Psoas muscle (tissue), 8 donors: ENCODE measurements at places on chromosomes 5 and 9. TPM values are rescaled to one million over a fixed set of nuclear protein-coding genes. Genes with fewer than 3 reads are reported as not detected.

SYNPO gene
- 628 TPM for total RNA-seq

PCDHB14 gene
- 0.48 TPM for total RNA-seq

PHF24 gene
- 0.04 TPM for total RNA-seq

TXNDC8 gene
- total RNA-seq = not detected

ITGA1 gene
- 29.3 TPM for total RNA-seq

DNA sequence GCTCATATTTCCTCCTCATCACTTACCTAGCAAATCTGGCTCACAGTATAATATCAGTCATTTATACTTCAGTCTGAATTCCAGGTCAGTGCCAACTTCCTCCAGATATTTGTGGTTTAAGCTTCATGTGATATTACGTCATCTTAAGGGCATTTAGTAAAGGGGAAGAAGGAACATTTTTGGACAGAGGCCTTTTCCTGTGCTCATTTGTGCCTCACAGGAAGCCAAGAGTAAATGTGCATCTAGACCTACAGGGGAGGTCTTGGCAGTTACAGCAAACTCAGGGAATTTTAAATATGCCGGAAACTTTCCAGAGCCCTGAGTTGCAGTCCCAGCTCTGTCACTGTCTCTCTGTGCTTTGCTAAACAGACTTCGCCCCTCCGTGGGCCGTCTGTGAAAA, 12.3 kb upstream of the KCNIP1 start:
- no peaks in the 10 kb centered on the region for H3K4me1 ChIP-seq
- no peak overlapping the region for H3K27ac ChIP-seq
- no peaks in the 10 kb centered on the region for H3K36me3 ChIP-seq

DNA sequence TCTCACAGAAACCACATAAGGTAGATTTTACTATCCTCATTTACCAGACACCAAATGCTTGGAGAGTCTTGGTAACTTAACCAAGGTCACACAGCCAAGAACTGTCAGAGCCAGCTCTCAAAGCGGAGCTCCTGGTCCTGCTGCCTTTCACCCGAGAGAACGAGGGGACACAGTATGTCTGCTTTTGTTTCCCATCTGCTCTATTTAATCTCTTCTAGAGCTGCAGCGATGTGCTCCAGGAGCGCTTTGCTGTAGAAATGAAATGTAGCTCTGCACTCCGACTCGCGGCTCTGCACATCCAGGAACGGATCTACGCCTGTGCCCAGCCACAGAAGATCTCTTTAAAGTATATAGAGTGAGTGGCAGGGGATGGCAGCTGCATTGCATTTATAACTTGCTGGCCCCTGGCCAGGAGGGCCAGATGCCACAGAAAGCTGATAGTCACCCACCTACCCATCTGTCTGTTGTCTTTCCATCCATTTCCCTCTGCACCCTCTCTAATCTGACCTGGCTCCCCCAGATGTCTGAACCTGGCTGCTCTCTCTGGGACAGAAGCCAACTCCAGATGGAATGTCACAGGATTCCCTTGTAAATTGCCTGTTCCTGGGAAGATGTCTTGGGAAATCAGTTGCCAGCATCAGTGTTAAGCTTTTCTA, 21.4 kb upstream of the TRMT10B start:
- no peaks in the 10 kb centered on the region for H3K27me3 ChIP-seq
- H3K27ac ChIP-seq = no peak overlapping the region
- no peak for DNase-seq
- H3K36me3 ChIP-seq = no peaks in the 10 kb centered on the region
- no peak overlapping the region for H3K4me3 ChIP-seq
- H3K4me1 ChIP-seq = no peaks in the 10 kb centered on the region

- no peaks in the 10 kb centered on the region for H3K36me3 ChIP-seq
- H3K27me3 ChIP-seq = no peaks in the 10 kb centered on the region
- DNase-seq = no peak
- no peak overlapping the region for H3K27ac ChIP-seq
Measured at GRCh38 chr5:110321117-110321516, 405.4 kb downstream of the TMEM232 start.

GRCh38 chr9:32339424-32339823, 45.0 kb upstream of the ACO1 start:
- H3K27me3 ChIP-seq = no peaks in the 10 kb centered on the region
- no peak overlapping the region for H3K4me3 ChIP-seq
- H3K36me3 ChIP-seq = no peaks in the 10 kb centered on the region

DNA sequence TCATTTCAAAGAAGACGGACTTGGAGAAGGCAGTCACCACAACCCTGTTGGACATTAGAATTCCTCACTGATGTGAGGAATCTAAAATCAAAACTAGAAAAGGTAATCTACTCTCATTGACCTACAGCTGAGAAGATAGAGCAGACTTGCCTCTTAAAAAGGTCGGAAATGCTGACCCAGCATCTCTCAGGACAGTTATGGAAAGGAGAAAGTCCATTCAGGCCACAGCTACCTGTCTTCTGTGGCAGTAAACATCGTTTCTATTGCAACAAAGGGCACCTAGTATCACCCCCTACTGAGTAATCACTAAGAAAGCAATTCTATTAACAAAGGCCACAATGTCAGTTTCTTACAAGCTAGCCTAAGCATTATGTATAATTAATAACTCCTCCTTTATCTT, 601.7 kb downstream of the PRELID2 start:
- no peaks in the 10 kb centered on the region for H3K27me3 ChIP-seq
- DNase-seq = no peak
- H3K4me3 ChIP-seq = no peak overlapping the region
- H3K27ac ChIP-seq = no peak overlapping the region
- no peaks in the 10 kb centered on the region for H3K4me1 ChIP-seq

DNA sequence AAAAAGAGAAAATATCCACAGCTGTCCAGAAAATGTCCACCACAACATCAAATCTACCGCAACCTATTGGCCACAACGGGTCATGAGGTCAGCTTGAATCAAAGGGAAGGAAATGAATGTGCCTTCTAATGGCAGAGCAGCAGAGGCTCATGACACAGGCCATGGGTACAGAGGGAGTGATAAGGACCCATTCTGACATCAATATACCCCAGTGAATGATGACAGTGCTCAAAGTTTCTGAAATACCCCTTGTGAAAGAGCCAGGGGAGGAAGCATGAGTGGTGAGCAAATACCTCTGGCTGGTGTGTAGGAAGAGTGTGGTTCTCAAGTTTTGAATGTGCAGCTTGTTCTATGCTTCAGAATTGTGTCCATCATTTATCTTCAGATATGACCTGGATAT, 348.2 kb downstream of the IRX1 start:
- H3K4me3 ChIP-seq = no peak overlapping the region
- H3K36me3 ChIP-seq = no peaks in the 10 kb centered on the region
- DNase-seq = no peak
- H3K27me3 ChIP-seq = no peaks in the 10 kb centered on the region

GRCh38 chr5:115735108-115735998, 81.1 kb downstream of the CDO1 start:
- H3K4me1 ChIP-seq = no peaks in the 10 kb centered on the region
- H3K36me3 ChIP-seq = no peaks in the 10 kb centered on the region
- H3K27ac ChIP-seq = no peak overlapping the region
- no peaks in the 10 kb centered on the region for H3K27me3 ChIP-seq
- H3K4me3 ChIP-seq = no peak overlapping the region

- no peak for DNase-seq
- no peaks in the 10 kb centered on the region for H3K27me3 ChIP-seq
- no peaks in the 10 kb centered on the region for H3K36me3 ChIP-seq
- no peak overlapping the region for H3K27ac ChIP-seq
Measured at GRCh38 chr5:61659221-61659696, 327.2 kb downstream of the ZSWIM6 start.

DNA sequence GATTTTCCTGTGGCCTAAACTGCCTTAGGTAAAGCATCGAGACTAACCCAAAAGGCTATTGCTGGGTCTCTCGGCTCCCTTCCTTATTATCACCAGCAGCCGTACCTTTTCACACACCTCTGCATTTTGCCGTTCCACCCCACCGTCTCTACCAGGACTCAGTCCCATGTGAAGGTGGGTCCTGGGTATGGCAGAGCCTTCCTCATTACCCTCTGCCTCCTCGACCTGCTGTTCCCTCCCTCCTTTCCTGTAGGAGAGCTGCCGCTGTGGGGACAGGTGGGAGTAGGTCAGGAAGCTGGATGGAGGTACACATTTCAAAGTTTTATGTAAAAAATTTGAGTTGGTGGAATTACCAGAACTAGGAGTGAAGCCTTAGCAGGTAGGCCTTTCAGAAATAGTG, 1.8 kb downstream of the CCL28 start:
- no peaks in the 10 kb centered on the region for H3K27me3 ChIP-seq
- no peak overlapping the region for H3K27ac ChIP-seq
- no peak overlapping the region for H3K4me3 ChIP-seq
- H3K4me1 ChIP-seq = no peaks in the 10 kb centered on the region
- no peak for DNase-seq

DNA sequence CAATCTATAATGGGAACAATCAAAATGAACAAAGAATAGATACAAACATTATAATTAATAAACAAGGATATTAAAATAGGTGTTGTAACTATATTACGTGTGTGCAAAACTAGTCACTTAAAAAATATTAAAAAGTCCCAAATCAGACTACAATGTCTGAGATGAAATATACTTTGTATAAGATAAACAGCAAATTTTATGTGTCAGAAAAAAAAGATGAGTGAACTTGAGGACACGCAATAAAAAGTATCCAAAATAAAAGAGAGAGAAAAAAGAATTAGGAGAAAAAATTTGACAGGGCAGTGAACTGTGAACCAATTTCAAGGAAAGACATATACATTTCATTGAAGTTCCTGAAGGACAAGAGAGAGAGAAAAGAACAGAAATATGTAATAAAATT, 37.0 kb downstream of the AGTPBP1 start:
- no peak overlapping the region for H3K4me3 ChIP-seq
- no peak overlapping the region for H3K27ac ChIP-seq
- H3K36me3 ChIP-seq = no peaks in the 10 kb centered on the region

DNA sequence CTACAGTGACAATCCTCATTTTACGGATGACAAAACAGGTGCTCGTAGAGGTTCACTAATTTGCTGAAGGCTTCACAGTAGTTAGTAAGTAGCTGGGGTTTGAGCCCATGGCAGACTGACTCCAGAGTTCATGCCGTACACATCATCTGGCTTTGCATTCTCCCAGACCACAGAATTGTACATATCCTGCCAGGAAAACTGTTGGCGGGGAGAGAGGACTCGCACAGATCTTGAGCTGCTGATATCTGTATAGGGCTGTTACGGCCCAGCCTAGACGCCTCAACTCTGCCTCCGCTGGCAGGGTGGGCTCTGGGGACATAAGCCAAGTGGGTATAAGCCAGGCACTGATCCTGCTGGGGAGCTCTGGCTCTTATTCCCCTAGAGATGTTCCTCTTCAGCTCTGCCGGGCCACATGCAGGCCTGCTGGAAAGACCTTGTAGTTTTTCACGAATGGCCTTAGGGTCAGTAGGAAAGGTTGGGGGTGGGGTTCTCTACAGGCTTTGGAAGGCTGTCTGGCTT, 16.3 kb downstream of the LARP1 start:
- no peaks in the 10 kb centered on the region for H3K36me3 ChIP-seq
- H3K27ac ChIP-seq = peak overlapping the region; percentile 73
- no peaks in the 10 kb centered on the region for H3K27me3 ChIP-seq
- no peak for DNase-seq
- H3K4me1 ChIP-seq = peaks cover 94% of the 10 kb centered on the region

DNA sequence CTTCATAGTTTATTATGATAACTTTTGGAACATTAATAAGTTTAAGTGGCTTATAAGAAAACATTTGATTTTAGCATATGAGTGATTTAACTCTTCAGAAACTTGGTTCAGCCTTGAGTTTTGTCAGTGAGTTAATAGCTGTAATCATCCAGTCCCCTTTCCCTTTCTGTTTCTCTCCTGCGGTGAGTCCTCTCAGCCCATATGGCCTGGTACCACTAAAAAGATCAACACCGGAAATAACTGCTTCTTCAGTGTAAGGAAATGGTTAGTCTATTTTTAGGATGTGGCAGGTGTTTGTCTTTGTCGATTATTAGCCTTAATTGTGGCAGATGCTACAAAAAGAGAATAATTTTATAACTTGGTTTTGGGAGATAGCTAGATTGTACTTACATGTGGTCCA, 120.2 kb upstream of the GRHPR start:
- peaks cover 32% of the 10 kb centered on the region for H3K36me3 ChIP-seq
- peaks cover 4% of the 10 kb centered on the region for H3K4me1 ChIP-seq
- H3K4me3 ChIP-seq = no peak overlapping the region

DNA sequence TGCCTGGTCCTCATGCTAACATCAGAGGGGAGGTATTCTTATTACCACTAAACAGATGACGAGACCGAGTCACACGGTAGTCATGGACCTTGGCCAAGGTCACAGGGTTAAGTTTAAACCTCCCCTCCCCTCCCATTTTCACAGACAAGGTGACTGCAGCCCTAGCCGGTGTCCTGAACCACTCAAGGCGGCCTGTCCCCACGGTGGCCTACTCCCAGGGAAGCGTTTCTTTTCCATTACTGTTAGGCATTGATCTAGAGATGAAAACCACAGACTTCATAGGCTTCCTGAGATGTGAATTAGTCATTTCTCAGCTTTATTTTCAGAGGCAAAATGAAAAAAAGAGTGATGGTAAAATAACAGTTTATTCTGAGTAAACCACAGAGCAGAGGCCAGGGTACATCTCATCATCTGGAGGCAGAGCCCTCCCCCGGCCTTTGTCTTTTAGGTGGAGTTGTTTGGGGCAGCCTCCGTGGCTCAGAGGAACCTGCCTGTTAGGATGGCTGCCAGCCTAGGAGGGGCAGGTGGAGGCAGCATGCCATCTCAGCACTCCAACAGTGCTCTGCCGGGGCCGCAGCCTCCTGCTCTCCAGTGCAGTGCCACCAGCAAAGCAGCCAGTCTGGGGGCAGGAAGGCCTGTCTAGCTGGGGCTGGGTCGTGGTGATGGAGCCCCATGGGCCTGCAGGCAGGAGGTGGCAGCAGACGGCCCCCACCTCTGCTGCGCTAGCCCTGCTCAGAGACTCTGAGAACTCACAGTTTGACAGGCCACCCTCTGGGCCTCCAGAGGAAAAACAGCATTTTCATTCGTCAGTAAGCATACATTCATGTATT, 71.2 kb downstream of the RAPGEF1 start:
- no peak overlapping the region for H3K4me3 ChIP-seq
- H3K36me3 ChIP-seq = no peaks in the 10 kb centered on the region
- H3K4me1 ChIP-seq = peaks cover 69% of the 10 kb centered on the region
- H3K27me3 ChIP-seq = no peaks in the 10 kb centered on the region

GRCh38 chr5:120372899-120373298, 91.2 kb upstream of the PRR16 start:
- H3K4me3 ChIP-seq = no peak overlapping the region
- H3K27ac ChIP-seq = no peak overlapping the region
- no peaks in the 10 kb centered on the region for H3K4me1 ChIP-seq

GRCh38 chr5:158050421-158050820, 191.5 kb upstream of the CLINT1 start:
- no peak overlapping the region for H3K27ac ChIP-seq
- peaks cover 1% of the 10 kb centered on the region for H3K27me3 ChIP-seq
- no peak overlapping the region for H3K4me3 ChIP-seq
- DNase-seq = no peak

- H3K36me3 ChIP-seq = no peaks in the 10 kb centered on the region
Measured at GRCh38 chr5:127985811-127986325, 97.7 kb upstream of the SLC12A2 start.
